ENCODE measurements at places on chromosomes 2 and 18. TPM values are rescaled to one million over a fixed set of nuclear protein-coding genes. Genes with fewer than 3 reads are reported as not detected.

Gene RNF125
- total RNA-seq = 82.5 TPM

Gene SALL3
- not detected for total RNA-seq

Gene DARS1
- 183 TPM for total RNA-seq

Gene FLACC1
- total RNA-seq = 0.84 TPM

Gene MYOM1
- total RNA-seq = 2.4 TPM

Gene PAX3
- total RNA-seq = not detected

Gene INHA
- total RNA-seq = not detected

Gene GFPT1
- 56.6 TPM for total RNA-seq

Gene HAT1
- total RNA-seq = 70.1 TPM

Gene EML6
- 0.25 TPM for total RNA-seq

Gene RHOB
- 119 TPM for total RNA-seq

Gene NT5DC4
- total RNA-seq = not detected

Gene CPS1
- total RNA-seq = 1.4 TPM

Gene TMSB10
- total RNA-seq = 2,847 TPM

Gene DOK6
- total RNA-seq = not detected

Gene LAMA1
- total RNA-seq = not detected

Gene CFAP65
- total RNA-seq = not detected

Gene DPP10
- not detected for total RNA-seq

Measured in activated T-helper 2 cell treated with anti-CD3 and anti-CD28 coated beads, Interferon-gamma antibody, Interleukin-2, Interleukin-4, amounts not matched to agents 10 μg/mL and 5 μg/mL and 100 μg/mL, durations not matched to agents 14 hours and 24 hours and 36 hours (primary cell).